ENCODE measurements at places on chromosomes 3 and 15.

DNA sequence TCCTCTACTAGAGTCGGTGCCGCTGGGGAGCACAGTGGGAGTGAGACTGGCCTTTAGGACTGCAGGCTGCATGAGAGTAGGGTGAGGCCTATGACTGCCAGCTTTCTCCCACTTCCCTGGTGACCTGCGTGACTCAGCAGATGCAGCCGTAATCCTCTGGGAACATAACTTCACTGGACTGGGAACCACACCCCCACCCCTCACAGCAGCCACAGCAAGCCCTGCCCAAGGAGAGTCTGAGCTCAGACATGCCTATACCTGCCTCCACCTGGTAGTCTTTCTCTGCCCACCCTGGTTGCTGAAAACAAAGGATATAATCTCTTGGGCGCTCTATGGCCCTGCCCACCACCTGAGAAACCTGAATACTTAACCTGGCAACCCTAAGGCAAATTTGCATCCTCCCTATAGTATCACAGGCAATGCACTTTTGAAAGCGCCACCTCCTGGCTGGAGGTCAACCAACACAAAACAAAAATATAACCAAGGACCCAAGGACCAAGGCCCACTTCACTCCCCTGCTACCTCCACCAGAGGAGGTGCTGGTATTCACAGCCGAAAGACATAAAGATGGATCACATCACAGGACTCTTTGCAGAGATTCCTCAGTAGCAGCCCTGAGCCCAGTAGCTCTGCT lies 308.9 kb downstream of the CTNNB1 start:
- DNase-seq: no peak

DNA sequence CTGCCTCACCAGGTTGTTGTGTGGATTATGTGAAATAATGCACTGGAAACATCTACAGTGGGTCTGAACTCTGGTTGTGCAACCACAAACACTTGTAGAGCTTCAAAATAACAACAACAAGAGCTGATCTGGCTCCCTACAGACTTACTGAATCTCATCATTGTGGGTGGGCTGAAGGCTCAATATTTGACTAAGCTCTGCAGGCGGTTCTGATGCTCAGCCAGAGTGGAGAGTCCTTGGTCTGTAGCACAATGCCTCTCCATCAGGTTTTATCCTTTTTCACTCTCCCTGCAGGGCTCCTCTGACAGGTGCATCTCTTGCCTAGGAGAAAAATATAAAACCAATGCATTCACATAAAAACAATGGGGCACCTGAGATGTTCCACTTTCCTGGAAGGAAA lies 456.3 kb upstream of the ONECUT1 start:
- no peak for DNase-seq

- peak; percentile 23 for DNase-seq
These were observed 140.7 kb upstream of the MEF2A start for GRCh38 chr15:99424978-99425656.

GRCh38 chr3:128051837-128052594 lies at the start of gene SEC61A1:
SEC61A1 (plus strand) TSS chr3:128052437; CDS start chr3:128052553, 116 bp downstream.
- DNase-seq: peak; percentile 88

DNA sequence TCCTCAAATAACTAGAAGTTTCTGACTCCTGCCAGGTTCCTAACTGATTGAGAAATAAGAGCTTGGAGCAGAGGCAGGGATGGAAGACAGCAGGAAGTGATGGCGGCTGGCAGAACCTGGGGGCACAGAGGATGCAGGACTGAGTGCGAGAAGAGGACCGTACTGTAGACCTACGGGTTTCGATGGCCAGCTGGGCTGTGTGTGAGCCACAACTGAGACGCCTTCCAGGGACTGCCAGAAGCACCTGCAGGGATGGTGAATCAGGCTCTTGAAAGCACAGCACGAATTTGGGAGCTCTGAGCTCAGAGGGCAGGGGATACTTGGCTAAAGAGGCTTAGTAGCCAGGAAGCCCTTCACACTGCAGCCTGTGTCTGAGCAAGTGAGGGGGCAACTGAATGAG lies 165.6 kb downstream of the ABHD5 start:
- no peak for DNase-seq

- no peak for DNase-seq
These were observed 4.1 kb upstream of the SKOR1 start for GRCh38 chr15:67820992-67821783.

Measured in AG09319 (cell line).